T-helper 17 cell (primary cell): ENCODE measurements at places on chromosomes 3 and 15. TPM values are rescaled to one million over a fixed set of nuclear protein-coding genes. Genes with fewer than 3 reads are reported as not detected.

DNA sequence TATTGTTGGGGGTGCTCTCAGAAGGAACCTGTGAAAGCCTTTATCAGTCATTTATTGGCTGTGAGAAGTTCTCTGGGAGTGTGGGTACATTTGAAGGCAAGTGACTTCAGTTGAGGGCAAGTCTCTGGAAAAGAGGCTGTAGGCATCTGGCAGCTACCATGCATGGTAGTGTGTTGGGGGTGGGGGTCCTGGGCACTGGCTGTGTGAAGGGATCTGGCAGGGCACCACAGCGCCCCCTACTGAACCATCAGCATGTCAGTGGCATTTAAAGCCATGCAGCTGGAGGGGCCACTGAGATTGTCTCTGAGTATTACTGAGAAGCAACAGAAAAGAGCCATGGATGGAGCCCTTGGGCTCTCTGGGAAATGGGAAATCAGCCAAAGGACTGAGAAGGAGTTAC lies 30.6 kb downstream of the CRTAP start:
- DNase-seq: peak; percentile 22

- DNase-seq: no peak
Observed at GRCh38 chr3:131708241-131708640, 205.5 kb upstream of the MRPL3 start.

GRCh38 chr3:140708815-140709214 lies 31.0 kb downstream of the TRIM42 start:
- no peak for DNase-seq

DNA sequence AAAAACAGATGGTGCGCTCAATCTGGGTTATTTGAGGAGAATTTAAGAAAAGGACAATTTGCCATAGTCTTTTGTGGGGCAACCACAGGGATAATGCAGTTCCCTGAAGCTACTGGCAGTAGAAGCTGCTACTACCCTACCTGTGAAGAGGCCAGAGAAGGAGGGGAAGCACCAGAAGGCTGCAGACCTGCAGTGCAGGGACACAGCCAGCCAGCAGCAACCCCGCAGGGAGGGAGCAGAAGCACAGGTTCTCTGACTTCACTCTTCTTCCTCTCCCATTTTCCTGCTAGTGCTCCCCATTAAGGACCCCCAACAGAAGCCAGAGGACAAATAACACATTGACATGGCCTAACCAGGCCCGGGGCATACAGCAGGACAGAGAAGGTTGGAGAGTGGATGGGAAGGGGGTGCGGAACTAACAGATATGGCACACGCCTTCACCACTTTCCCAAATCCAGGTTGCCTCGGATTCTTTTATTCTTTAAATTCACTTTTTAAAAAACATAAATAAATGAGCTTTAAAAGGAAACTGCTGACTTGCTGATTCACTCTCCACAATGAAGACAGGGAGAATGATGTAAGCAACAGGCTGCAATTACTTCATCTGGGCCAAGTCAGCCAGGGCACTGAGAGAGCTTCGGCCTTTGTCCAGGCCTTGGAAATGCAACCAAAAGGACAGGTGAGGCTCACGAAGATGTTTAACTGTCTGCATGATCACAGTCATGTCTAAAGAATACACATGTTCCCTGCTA lies 30.1 kb downstream of the POPDC2 start:
- no peak for DNase-seq

- DNase-seq: no peak
Observed at GRCh38 chr3:124818398-124819091, 68.6 kb downstream of the ITGB5 start.

DNA sequence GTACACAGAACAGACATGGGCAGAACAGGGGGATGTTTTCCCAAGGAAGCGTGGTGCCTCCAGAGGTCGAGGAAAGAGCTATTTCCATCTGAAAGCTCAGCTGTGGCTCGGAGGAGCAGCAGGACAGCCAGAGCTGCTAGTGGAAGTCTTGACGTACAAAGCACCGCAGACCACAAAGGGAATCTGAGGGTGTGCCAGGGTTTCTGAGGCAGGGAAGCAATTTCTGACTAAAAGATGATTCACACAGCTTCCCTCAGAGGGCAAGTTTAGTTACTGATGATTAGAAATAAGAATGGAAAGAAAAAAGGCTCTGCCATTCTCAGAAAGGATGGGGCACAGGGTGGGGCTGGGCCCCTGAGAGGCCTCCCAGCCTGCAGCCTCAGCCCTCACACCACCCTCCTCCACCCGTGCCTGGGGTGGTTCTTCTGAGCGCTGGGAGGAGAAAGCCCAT lies 45.8 kb upstream of the SEC13 start:
- DNase-seq: no peak

- DNase-seq: no peak
Observed at GRCh38 chr15:92538115-92538514, 117.5 kb downstream of the FAM174B start.

- DNase-seq: no peak
Observed at GRCh38 chr3:21750831-21751391, at the start of gene ZNF385D. ZNF385D (minus strand) TSS chr3:21751210; CDS start chr3:21750916, 294 bp downstream.

- no peak for DNase-seq
Observed at GRCh38 chr3:37800022-37800551, 61.6 kb upstream of the CTDSPL start.

DNA sequence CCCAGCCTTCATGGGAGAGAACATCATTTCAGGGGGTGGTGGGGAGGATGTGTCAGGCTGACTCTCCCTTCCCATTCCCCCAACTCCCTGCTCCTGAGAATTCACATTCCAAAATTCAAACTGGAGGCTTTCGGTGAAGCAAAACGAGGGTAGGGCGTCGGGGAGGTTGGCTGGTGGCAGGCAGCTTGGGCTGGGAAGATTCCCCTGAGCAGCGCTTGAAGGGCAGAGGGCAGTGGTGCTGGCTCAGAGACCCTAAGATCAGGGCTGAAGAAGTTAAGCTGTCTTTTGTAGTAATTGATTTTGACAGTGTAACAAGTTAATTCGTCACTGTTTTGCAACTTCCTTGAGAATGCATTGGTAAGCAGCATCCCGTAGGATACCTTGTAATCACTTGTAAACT lies 187.8 kb downstream of the RAB11A start:
- DNase-seq: no peak

GRCh38 chr3:146476094-146476740 lies 6.9 kb upstream of the PLSCR2 start:
- DNase-seq: no peak

DNA sequence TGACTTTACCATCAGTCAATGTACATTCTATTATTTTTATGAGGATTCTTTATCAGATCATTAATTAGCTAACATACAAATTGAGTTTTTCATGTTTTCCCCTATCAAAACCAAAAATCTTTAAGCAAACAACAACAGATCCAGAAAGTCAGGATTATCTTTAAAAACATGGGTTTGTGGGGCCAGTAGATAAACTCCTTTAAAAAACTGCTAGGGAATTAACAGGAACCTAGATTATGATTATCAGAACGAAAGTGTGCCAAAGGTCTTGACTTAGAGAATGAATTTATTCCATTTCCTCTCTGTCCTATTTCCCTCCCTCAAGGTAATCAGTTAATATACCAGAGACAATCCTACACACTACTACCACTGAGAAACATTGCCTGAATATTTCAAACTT lies 13.2 kb upstream of the CCDC13 start:
- no peak for DNase-seq

DNA sequence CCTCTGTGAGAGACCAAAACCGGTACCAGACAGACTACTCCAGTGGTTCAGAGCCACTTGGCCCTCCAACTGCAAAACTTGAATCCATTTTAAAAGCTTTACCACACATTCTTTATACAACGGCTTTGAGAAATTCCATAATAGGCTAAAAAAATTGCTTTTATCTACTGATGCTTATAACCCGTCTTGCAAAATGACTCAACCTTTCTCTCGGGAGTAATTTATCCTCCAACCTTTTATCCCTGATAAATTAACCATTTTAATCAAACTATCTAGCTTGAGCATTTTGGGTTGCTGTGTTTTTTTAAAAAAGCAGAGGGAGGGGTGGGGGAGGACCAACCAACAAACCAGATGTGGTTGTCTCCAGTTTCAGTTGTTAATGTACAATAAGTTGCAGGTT lies 275.7 kb upstream of the LRTM1 start:
- DNase-seq: no peak

DNA sequence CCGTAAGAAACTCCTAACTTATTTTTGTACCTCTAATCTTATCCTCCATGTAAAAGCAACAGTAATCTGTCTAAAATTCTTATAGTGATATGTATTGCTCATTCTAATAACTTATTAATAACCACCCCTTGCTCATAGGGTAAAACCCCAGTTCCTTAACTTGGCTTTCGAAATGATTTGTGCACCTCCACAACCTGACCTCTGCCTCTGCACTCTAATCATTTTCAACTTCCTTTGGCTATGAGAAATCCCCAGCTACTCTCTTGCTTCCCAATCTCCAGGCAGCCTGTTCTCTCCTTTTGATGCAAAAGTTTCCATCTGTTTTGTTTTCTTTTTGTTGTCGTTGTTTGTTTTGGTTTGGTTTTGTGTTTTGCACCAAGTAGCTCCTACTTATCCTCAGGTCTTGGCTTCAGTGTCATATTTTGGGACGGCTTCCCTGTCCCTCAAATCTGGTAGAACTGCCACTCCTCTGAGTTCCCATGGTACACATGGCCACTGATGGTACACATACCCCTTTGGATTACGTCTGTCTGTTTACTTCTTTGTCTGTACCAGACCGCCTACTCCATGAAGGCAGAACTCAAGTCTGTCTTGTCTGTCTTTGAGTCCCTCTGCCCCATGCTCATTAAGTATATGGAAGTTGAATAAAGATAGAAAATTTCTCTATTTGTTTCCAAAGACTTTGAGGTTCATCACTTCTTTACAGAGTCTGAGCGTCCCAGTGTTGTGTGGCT lies 105.6 kb upstream of the TGFBR2 start:
- no peak for DNase-seq

DNA sequence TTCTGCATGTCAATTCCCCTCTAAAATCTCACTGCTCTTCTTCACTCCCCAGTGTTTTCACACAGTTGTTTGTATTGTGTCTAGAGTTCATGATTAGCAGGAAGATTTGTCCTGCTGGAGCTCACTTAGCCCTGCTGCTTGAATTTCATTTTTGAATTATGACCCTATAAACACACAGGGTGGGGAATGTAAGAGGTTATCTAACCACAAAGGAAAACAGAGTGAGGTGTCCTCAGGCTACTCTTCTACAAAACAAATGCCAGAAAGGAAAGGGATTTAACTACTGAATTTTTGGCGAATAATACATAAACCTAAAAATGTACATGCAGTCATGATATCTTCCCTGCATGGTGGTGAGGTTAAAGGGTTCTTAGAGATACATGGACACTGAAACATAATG lies 215.1 kb upstream of the CNTN4 start:
- DNase-seq: no peak

- no peak for DNase-seq
Observed at GRCh38 chr3:114848082-114848481, 299.0 kb downstream of the ZBTB20 start.

GRCh38 chr15:100779331-100780207 lies 100.1 kb upstream of the ALDH1A3 start:
- DNase-seq: no peak

GRCh38 chr15:84819291-84819768 lies 2.2 kb downstream of the ALPK3 start:
- no peak for DNase-seq

- DNase-seq: no peak
Observed at GRCh38 chr15:74792227-74793016, 10.5 kb downstream of the CSK start.

DNA sequence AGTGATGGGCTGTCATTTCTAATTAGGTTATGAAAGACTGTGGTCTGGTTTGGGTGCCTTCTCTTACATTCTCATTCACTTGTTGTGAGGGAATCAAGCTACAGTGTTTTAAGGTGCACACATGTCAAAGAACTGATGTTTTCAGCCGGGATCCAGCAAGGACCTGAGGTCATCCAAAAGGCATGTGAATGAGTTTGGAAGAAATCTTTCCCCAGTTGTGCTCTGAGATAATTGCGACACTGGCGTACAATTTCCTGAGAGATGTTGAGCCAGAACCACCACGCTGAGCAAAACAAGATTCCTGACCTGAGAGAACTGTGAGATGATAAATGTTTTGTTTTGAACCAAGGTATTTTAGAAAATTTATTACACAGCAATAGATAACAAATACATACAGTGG lies 295.3 kb upstream of the SLITRK3 start:
- no peak for DNase-seq

GRCh38 chr15:84937144-84937543 lies 44.5 kb upstream of the PDE8A start:
- no peak for DNase-seq

DNA sequence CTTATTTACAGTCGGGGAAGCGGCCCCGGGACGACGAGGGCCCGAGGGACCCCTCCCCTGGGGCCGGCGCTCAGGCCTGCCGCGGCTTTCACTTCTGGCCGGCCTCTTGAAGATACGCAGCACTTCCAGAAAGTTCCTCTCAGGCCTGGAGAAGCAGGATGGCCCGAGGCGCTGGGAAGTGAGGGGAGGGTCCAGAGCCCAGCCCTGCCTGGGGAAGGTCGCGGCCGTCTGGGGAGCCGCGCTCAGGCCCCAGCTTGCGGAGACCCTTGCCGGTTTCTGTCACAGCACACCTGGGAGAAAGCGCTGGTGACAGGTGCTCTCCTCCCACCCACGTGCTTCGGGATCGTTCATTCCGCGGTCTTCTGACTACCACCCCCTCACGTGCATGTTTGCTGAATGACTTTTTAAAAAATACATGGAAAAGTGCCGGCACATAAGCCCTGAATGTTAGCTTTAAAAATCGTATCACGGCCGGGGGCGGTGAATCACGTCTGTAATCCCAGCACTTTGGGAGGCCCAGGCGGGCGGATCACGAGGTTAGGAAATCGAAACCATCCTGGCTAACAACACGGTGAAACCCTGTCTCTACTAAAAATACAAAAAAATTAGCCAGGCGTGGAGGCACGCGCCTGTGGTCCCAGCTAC lies 727 bp upstream of the TM2D3 start:
- DNase-seq: no peak

DNA sequence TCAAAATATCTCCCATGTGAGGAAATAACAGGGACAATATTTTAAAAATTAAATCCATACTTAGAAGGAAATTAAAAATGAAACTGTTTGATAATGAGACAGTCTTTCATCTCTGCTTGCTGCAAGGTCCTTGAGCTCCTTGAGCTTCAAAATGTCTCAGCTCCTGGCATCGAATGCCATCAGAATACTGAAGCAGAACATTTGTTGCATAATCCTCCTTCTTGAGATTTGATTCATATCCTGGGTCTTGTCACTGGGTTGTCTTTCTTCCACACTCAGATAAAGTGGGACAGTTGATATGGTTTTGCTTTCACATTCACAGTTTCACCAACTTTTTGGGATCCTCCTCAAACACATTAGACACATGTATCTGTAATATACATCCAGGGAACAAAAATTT lies 27.8 kb downstream of the COL8A1 start:
- no peak for DNase-seq

The KLHL40 gene
- not detected for total RNA-seq

The KLHL6 gene
- total RNA-seq: 29.3 TPM

The CIB2 gene
- 0.63 TPM for total RNA-seq

The CCR9 gene
- total RNA-seq: 4.0 TPM

The SERINC4 gene
- 0.32 TPM for total RNA-seq

The KNSTRN gene
- total RNA-seq: 4.9 TPM

The PATL2 gene
- total RNA-seq: 24.8 TPM

The ZNF592 gene
- 33.8 TPM for total RNA-seq

The SLC22A14 gene
- 0.23 TPM for total RNA-seq

The RNF168 gene
- 37.9 TPM for total RNA-seq

The LMAN1L gene
- 0.91 TPM for total RNA-seq

The SCAANT1 gene
- total RNA-seq: 1.7 TPM

The ATP13A4 gene
- 3.5 TPM for total RNA-seq
